Lung microvascular endothelial cell (primary cell): ENCODE measurements at places on chromosomes 12 and 14. TPM values are rescaled to one million over a fixed set of nuclear protein-coding genes. Genes with fewer than 3 reads are reported as not detected.
A peak's percentile ranks its signal among the peaks of the same experiment; 100 is the strongest.

GRCh38 chr12:62618930-62619329 is 152.3 kb downstream of the MON2 start:
- peak; percentile 27 for DNase-seq

DNA sequence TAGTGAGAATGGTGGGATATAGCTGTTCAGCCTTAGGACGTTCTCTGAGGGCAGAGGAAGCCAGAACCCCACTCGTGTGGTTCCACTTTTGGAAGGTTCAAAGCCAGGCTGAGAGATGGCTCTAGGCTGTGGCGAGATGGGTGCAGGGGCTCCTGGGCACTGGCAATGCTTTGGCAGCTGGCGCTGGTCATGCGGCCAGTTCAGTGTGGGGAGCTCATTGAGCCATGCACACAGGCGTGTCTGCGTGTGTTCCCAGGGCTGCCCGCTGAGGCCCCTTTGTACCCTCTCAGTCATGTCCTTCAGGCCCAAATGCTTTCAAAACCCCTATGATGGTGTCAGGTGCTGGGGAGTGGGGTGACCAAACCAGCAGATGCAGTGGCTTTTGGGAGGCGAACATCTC is 1.7 kb downstream of the TEX22 start:
- DNase-seq, result no peak

DNA sequence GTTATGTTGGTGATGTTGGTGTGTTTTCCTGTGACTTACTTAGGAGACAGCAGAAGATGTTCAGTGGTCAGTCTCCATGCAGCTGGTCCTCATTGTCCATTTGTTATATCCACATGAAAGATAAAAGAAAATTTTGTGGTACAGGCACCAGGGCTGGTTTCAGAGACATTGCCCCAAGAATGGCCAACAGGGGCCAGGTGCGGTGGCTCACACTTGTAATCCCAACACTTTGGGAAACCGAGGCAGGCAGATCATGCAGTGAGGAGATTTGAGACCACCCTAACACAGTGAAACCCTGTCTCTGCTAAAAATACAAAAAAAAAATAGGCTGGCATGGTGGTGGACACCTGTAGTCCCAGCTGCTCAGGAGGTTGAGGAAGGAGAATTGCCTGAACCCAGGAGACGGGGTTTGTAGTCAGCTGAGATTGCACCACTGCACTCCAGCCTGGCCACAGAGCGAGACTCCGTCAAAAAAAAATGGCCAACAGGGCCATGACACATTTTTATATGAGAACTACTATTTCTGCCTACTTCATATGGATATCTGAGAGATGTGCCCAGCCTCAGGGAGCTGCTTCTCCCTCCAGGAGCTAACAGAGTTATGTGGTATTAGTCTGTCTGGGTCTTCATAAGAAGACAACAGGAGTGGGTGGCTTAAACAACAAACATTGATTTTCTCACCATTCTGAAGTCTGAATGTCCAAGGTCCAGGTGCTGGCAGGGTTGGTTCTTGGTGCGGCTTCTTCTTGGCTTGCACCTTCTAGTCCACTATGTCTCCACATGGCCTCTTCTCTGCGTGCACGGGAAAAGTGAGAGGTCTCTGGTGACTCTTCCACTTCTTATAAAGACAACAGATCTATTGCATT is 821.7 kb downstream of the TMEM121 start:
- no peak for DNase-seq

DNA sequence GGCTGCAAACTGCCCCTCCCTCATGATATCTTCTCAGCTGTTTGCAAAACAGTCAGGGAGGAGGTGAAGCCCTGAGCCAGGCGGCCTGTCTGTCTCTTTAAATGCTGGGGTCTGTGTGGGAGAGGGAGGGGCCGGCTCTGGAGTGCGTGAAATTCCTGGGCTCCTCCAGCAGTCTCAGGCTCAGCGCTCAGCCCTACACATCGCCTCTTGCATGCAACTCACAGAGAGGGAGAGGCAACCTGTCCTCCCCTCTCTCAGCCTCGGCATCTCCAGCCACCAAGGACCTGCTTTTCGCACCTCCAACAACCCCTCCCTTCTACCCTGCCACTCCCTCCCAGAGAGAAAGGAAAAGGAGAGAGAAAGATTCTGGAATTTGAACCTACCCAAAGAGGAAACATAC is at the start of gene NRXN3:
Gene NRXN3 (plus strand): TSS at position 171 of the 400 bp plus-strand sequence. CDS start 72,721 bp downstream, outside the sequence.
- DNase-seq, result no peak

- no peak for DNase-seq
These were observed 83.5 kb upstream of the OVCH1 start for GRCh38 chr12:29580971-29581370.

DNA sequence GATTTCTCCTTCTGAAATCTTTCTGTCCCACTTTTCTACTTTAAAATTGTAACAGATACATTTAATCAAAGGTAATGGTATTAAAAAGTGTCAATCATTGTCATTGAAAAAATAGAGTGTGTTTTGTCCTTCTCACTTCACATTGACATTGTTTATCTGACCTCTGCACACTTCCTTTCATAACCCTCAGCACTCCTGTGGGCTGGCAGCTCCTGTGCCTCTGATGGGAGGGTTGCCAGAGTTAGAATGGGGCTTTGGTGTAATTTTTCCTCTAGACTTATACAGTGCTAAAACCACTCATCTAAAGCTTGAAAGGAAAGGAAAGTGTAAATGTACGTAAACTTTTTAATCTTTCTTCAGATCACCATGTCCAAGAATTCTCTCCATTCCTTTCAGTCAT is 23.7 kb downstream of the KCNA1 start:
- DNase-seq, result no peak

- no peak for DNase-seq
These were observed 99.5 kb downstream of the NUAK1 start for GRCh38 chr12:106039242-106039641.

Gene NCKAP5L
- 6.1 and 6.9 TPM in 2 replicates for total RNA-seq

Gene RTL1
- not detected in 2 replicates for total RNA-seq

Gene MAPK1IP1L
- 12.2 and 13.9 TPM in 2 replicates for total RNA-seq
